Activated T-cell treated with anti-CD3 and anti-CD28 coated beads for 1 hour (primary cell): ENCODE measurements at places on chromosomes 2 and 18.

DNA sequence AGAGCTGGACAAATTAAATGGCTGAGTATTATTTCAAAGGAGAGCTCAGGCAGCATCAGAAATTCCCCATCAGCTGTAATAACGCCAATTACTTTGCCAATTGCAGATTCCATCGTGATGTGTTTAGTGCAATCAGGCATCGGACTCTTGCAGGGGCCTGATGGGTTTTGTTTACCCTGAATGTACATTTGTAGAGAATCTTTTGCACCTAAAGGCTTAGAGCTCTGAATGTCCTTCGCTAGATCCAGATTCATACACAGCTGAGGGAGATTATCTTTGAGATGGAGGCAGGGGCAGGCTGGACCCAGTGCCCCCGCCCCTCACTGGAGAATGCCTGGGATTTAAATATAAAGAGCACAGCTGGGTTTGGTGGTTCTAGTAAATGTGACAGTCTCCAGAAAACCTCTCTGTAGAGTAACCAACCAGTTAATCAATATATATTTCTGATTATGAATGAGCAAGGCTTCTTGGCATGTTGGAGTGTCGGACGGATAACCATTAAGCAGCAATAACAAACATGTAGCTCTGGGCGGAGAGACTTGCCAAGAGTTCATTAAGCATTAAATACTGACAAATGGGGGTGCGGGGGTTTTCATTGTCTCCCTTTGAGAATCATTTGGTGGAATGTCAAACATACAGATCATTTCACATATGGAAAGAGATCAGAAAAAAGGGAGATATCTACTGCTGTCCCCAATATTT is 200.9 kb downstream of the SETBP1 start:
- DNase-seq, result no peak

- no peak for DNase-seq
Observed at GRCh38 chr2:199108056-199108455, 349.7 kb downstream of the SATB2 start.

DNA sequence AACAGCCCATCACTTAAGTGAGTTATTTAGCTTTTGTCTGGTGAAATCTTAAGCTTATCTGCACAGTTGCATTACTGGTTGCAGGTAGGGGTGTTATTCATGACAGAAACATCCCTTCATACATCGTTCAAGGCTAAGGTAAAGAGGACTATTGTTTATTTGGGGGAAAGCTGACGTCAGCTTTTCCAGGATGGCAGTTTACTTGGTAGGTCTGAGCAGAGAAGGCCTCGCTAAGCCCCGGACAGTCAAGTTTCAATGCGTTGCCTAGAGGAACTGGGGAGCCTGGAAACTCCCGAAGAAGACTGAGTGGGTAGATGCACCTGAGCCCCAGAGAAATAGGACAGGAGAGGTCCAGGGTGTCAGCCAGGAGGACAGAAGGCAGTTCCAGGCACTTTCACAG is 2.2 kb downstream of the RNU4ATAC start:
- DNase-seq, result no peak

DNA sequence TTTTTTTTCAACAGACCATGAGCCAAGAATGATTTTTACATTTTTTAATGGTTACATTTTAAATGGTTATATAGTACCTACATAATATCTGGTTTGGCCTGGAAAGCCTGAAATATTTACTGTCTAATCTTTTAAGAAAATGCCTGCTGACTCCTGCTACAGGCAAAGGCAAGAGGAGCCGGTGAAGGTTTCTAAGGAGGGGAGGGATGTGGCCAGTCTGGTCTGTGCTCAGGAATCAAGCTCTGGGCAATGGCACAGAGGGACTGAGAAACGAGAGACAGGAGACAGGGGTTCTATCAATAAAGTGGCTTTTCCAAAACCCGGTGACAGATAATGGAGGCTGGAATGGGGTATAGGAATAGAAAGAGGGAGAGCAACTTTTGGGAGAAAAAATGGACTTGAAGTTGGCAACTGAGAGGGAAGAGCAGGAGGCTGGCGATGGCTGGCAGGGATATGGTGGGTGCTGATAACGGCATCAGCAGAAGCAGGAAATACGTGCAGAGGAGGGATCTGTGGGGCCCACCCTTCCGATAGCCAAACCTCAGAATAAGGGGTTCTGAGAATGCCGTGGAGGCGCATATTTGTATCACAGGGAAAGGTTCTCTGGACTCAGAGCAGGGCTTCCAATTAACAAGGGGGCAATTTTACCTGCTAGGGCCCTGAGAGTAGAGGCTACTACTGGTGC is 64.0 kb upstream of the DNMT3A start:
- DNase-seq, result no peak
